ENCODE measurements at places on chromosomes 5 and 9. TPM values are rescaled to one million over a fixed set of nuclear protein-coding genes. Genes with fewer than 3 reads are reported as not detected.

Gene ACSL6
- total RNA-seq: 0.22 TPM

DNA sequence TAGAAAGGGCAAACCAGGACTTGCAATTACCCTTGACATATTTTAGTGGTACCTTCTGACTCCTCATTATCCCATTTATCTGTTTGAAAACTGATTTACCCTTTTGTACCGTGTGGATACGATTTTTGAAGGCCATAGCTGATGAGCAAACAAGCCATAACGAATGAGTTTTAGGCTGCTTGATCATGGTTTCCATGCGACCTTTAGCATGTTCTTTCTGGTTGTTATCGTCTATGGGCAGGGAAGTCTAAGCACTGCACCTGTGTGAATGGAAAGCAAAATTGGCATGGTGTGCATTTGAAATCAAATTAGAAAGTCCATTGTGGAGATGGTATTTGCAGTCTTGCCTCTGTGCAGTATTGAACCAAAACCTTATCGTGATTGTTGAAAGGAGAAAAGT, 127.7 kb downstream of the TLE4 start:
- no peaks in the 10 kb centered on the region for H3K4me1 ChIP-seq
- H3K27me3 ChIP-seq: no peaks in the 10 kb centered on the region
- no peaks in the 10 kb centered on the region for H3K36me3 ChIP-seq
- no peak overlapping the region for H3K4me3 ChIP-seq

GRCh38 chr5:78157001-78157400, 137.5 kb downstream of the AP3B1 start:
- H3K27ac ChIP-seq: no peak overlapping the region
- no peaks in the 10 kb centered on the region for H3K27me3 ChIP-seq
- no peak for DNase-seq
- no peak overlapping the region for H3K4me3 ChIP-seq
- H3K4me1 ChIP-seq: no peaks in the 10 kb centered on the region
- H3K36me3 ChIP-seq: no peaks in the 10 kb centered on the region

Gene ANKRA2
- 46.7 TPM for total RNA-seq

Gene NR4A3
- total RNA-seq: 5.7 TPM

Gene HAPLN1
- total RNA-seq: not detected

DNA sequence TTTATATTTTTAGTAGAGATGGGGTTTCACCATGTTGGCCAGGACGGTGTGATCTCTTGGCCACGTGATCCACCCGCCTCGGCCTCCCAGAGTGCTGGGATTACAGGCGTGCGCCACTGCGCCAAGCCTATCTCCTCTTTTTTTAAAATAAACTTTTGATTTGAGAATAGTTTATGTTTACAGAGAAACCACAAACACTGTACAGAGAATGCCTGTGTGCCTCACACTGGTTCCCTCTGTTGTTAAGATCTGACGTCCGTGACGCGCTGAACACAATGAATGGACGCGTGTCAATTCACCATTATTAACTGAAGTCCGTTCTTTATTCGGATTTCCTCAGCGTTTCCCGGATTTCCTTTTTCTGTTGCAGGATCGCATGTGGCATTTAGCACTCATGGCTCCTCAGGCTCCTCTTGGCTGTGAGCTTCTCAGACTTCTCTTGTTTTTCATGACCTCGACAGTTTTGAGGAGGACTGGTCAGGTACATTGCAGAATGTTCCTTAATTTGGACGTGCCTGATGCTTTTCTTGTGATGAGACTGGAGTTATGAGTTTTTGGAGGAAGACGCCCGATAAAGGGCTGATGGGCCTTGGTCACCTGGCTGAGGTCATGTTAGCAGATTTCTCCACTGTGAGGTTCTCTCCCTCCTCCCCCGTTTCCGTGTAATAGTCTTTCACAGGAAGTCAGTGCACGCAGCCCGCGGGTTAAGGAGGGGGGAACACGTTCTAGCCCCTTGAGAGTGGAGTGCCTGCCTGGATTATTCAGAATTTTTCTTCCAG, 69.6 kb downstream of the ANKRD33B start:
- peaks cover 37% of the 10 kb centered on the region for H3K4me1 ChIP-seq
- no peak overlapping the region for H3K4me3 ChIP-seq
- no peak for DNase-seq
- no peaks in the 10 kb centered on the region for H3K27me3 ChIP-seq

Gene KIAA1191
- total RNA-seq: 90.9 TPM

Gene LECT2
- not detected for total RNA-seq

Gene TPRN
- total RNA-seq: 6.8 TPM

- no peaks in the 10 kb centered on the region for H3K36me3 ChIP-seq
- H3K4me1 ChIP-seq: no peaks in the 10 kb centered on the region
- H3K27me3 ChIP-seq: no peaks in the 10 kb centered on the region
- no peak overlapping the region for H3K4me3 ChIP-seq
- no peak overlapping the region for H3K27ac ChIP-seq
- no peak for DNase-seq
Observed at GRCh38 chr9:71587576-71588362, 180.5 kb downstream of the CEMIP2 start.

DNA sequence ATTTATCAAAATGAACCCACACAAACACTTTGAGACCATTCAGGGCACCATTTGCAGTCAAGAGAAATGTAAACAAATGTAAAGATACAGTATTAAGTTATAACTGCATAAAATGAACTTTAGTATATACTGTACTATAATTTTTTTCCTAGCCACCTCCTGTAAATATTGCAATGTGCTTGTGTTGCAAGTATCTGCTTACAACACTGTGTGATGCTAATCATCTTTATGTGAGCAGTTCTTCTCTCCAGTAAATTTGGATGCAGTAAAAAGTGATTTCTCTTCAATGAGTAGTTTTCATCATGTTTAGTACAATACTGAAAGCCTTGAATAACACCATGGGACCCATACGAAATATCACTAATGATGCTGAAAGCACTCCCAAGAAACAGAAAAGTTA, 9.4 kb downstream of the G3BP1 start:
- DNase-seq: no peak
- H3K36me3 ChIP-seq: no peaks in the 10 kb centered on the region
- H3K27me3 ChIP-seq: no peaks in the 10 kb centered on the region
- no peak overlapping the region for H3K4me3 ChIP-seq
- peaks cover 43% of the 10 kb centered on the region for H3K4me1 ChIP-seq
- H3K27ac ChIP-seq: no peak overlapping the region

- no peaks in the 10 kb centered on the region for H3K4me1 ChIP-seq
- no peak overlapping the region for H3K4me3 ChIP-seq
- no peak for DNase-seq
- no peak overlapping the region for H3K27ac ChIP-seq
- H3K27me3 ChIP-seq: no peaks in the 10 kb centered on the region
Observed at GRCh38 chr9:109751253-109751652, 28.7 kb upstream of the PALM2AKAP2 start.

Gene ZFP2
- total RNA-seq: 6.0 TPM

- DNase-seq: no peak
- H3K4me3 ChIP-seq: no peak overlapping the region
- peaks cover 53% of the 10 kb centered on the region for H3K4me1 ChIP-seq
Observed at GRCh38 chr5:15609076-15609725, 109.2 kb downstream of the FBXL7 start.

Data from tibial nerve (tissue), 4 donors.